ENCODE measurements at places on chromosomes 7 and 10. TPM values are rescaled to one million over a fixed set of nuclear protein-coding genes. Genes with fewer than 3 reads are reported as not detected.

GRCh38 chr7:6257675-6258074, 14.7 kb downstream of the CYTH3 start:
- H3K4me3 ChIP-seq: no peak overlapping the region
- DNase-seq: no peak
- no peaks in the 10 kb centered on the region for H3K27me3 ChIP-seq
- no peaks in the 10 kb centered on the region for H3K36me3 ChIP-seq
- H3K4me1 ChIP-seq: peaks cover 54% of the 10 kb centered on the region
- no peak overlapping the region for H3K27ac ChIP-seq

GRCh38 chr10:63105225-63106110, 27.7 kb upstream of the NRBF2 start:
- peaks cover 31% of the 10 kb centered on the region for H3K4me1 ChIP-seq
- peak overlapping the region; percentile 48 for H3K27ac ChIP-seq
- H3K36me3 ChIP-seq: no peaks in the 10 kb centered on the region
- H3K27me3 ChIP-seq: no peaks in the 10 kb centered on the region
- no peak overlapping the region for H3K4me3 ChIP-seq
- DNase-seq: no peak

DNA sequence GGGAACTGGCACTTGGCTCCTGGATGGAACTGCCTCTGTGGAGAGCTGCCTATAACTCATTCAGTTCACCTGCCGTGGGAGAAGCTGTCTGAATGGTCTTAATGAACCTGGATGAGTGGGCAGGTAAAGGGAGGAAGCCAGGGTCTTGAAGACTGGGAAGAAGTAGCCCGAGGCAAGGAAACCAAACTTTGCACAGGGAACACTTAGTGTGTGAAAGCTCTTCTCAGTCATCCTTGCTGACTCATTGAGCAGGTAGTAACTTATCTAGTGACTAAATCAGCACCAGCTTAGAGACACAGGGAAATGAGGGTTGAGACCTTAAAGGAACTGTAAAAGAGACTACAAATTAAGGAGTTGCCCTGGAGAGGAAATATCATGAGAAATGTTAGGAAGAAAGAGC, 9.9 kb downstream of the LRRC4 start:
- H3K36me3 ChIP-seq: peaks cover 12% of the 10 kb centered on the region
- no peaks in the 10 kb centered on the region for H3K27me3 ChIP-seq
- DNase-seq: no peak
- peaks cover 61% of the 10 kb centered on the region for H3K4me1 ChIP-seq

DNA sequence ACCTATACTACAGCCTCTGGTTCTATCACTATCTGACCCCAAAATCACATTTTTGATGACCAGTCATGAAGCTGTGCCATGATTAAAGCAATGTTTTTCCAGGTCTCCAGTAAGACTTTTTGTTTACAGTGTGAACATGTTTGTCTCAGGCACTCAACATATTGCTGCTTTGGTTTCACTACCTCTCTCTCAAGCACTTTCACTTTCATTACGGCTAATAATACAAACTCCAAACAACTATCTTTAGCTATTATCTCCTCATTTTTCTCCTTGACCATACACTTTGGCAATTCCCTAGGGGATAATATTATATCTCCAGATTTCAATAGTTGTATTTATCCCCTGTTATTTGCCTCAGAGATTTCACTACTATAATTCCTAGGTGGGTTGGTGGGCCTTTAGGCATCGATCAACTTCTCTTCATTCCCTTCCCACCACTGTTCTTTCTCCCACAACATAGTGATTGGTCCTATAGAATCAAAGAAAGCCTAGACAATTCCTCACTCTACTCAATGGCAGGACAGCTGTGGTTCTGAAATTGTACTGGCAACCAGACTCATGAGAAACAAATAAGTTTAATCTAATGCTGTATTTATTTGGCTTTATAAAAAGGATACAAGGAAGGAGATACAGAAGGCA, 261.4 kb upstream of the ZWINT start:
- H3K4me3 ChIP-seq: no peak overlapping the region
- no peak overlapping the region for H3K27ac ChIP-seq

GRCh38 chr10:46297406-46298204, 10.8 kb downstream of the ANTXRL start:
- H3K4me1 ChIP-seq: peaks cover 9% of the 10 kb centered on the region
- no peak for DNase-seq
- peaks cover 3% of the 10 kb centered on the region for H3K27me3 ChIP-seq

GRCh38 chr7:128110641-128111364, 79.6 kb upstream of the LRRC4 start:
- H3K27ac ChIP-seq: no peak overlapping the region
- H3K36me3 ChIP-seq: no peaks in the 10 kb centered on the region
- no peaks in the 10 kb centered on the region for H3K4me1 ChIP-seq
- no peak for DNase-seq

DNA sequence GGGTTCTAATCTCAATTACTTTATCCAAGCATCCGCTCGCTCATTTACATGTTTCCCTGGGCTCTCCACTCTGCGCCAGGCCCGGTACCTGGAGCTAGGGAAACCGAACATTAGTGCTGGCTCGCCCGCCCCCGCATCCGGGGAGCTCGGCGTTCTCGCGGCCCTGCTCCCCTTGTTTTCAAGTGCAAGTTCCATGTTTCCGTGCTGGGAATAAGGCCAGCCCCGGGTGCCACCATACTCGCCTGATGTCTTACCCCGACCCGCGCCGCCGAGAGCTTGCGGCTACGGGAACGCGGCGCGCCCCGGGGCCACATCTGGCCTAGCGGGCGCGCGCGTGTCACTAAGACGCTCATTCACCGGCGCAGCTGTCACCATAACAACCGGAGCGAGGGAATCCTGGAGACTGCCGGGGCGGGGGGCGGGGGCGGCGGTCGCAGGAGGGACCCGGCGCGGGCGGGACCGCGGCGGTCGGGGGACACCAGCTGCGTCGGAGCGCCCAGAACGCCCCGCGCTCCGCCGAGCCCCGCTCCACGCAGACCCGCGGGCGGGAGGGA, at the start of gene NEURL1:
Gene NEURL1 (plus strand): TSS at position 344 of the 554 bp plus-strand sequence. CDS start 683 bp downstream, outside the sequence.
- H3K36me3 ChIP-seq: no peaks in the 10 kb centered on the region
- peaks cover 16% of the 10 kb centered on the region for H3K4me1 ChIP-seq
- H3K27ac ChIP-seq: no peak within 1 kb of the TSS
- peak; percentile 27 for DNase-seq
- peaks cover 62% of the 10 kb centered on the region for H3K27me3 ChIP-seq

- H3K27me3 ChIP-seq: no peaks in the 10 kb centered on the region
- no peaks in the 10 kb centered on the region for H3K36me3 ChIP-seq
- H3K4me3 ChIP-seq: no peak overlapping the region
- no peak for DNase-seq
- H3K27ac ChIP-seq: no peak overlapping the region
These were observed 89.6 kb upstream of the SMNDC1 start for GRCh38 chr10:110394296-110394695.

DNA sequence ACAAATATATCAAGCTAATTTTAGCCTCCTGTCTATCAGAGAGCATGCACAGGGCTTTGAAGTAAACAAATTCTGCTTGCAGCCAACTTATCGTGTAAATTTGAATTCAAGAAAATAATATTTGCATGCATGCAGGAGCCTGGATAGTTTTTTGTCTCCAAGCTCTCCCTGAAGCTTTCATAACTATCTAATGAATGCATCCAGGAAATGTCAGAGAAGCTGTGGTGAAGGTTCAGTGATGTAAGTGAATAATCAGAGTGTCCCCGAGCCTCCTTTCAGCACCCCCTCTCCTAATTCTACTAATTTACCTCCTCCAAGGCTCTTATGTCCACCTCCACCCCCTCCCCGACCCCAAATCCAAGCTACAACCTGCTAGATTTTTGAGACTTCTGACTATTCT, 172.0 kb upstream of the ZNF32 start:
- DNase-seq: no peak
- no peaks in the 10 kb centered on the region for H3K36me3 ChIP-seq
- H3K27ac ChIP-seq: no peak overlapping the region

DNA sequence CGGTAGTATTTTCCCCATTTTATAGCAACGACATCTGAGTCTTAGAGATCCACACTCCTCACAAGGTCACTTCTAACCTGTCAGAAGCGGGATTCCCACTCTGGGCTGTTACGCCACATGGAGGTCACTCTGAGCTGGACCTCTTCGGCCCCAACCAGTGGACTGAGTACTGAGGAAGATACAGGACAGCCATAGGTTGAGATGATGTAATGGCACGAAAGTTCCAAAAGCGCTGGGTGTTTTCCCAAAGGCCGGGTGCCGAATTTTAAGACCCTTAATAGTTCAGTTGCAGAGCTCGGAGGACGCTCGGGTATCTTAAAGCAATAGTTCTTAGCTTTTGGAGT, 699 bp downstream of the GHITM start:
- peaks cover 21% of the 10 kb centered on the region for H3K27me3 ChIP-seq
- no peak for DNase-seq
- H3K4me3 ChIP-seq: peak overlapping the region; percentile 91

GRCh38 chr7:133331861-133332260, 79.0 kb downstream of the EXOC4 start:
- peaks cover 42% of the 10 kb centered on the region for H3K36me3 ChIP-seq
- H3K4me1 ChIP-seq: peaks cover 6% of the 10 kb centered on the region

DNA sequence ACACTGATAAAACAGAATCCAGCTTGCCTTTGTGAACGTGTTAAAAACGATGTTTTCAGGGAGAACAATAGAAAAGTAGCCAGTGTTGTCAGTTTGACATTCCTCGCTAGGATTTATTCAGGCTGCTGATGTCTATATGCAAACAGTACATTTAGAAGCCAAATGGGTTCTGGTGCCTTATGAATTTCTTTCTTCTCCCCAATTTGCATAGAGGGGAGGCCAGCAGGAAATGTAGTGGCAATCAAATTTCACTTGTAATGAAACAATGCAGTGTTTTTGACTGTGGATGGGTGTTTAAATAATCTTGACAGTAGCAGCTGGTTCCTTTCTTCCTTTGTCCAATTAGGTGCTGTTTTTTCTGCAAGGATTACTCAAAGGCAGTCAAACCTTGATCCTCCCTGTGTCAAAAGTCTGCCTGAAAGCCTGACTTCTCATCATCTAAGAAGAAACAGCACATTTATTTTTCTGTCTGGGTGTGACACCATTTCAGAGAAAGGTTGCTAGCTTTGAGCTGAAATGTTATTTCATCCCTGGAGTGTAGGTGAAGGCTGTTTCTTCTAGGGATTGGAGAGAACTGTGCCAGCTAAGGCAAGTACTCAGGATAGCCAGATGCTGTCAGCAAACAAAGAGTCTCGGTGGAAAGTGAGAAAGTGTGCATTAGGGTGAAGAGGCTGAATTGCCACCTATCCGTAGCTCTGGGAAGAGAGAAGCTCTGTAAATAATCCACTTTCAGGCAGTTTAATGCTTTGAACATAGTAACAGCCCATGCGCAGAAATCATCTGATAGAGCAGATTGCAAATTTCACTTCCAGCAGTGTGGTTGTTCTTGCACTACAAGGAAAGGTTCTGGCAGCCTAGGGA, 36.6 kb upstream of the ZNRF2 start:
- no peaks in the 10 kb centered on the region for H3K36me3 ChIP-seq
- DNase-seq: no peak
- H3K4me1 ChIP-seq: peaks cover 20% of the 10 kb centered on the region
- no peak overlapping the region for H3K27ac ChIP-seq
- H3K4me3 ChIP-seq: no peak overlapping the region
- no peaks in the 10 kb centered on the region for H3K27me3 ChIP-seq

- H3K4me1 ChIP-seq: peaks cover 24% of the 10 kb centered on the region
- H3K27ac ChIP-seq: no peak overlapping the region
- no peak for DNase-seq
- H3K4me3 ChIP-seq: no peak overlapping the region
- H3K27me3 ChIP-seq: peaks cover 40% of the 10 kb centered on the region
- H3K36me3 ChIP-seq: peaks cover 2% of the 10 kb centered on the region
These were observed 54.7 kb upstream of the NPTX2 start for GRCh38 chr7:98562381-98562823.

DNA sequence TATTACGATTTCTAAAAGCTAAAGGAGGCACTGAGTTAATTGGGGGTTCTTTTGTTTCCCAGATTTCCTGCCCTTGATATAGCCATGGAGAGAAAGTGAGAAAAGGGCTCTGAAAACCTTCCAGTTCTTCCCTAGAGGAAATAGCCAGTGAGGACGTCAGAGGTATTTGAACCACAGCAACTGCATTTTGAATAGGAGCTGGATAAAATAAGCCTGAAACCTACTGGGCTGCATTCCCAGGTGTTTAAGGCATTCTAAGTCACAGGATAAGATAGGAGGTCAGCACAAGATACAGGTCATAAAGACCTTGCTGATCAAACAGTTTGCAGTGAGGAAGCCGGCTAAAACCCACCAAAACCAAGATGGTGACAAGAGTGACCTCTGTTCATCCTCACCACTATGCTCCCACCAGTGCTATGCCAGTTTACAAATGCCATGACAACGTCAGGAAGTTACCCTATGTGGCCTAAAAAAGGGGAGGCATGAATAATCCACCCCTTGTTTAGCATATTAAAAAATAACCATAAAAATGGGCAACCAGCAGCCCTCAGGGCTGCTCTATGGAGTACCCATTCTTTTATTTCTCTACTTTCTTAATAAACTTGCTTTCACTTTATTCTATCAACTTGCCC, 85.1 kb upstream of the FRMD4A start:
- H3K27ac ChIP-seq: no peak overlapping the region
- H3K27me3 ChIP-seq: no peaks in the 10 kb centered on the region
- no peaks in the 10 kb centered on the region for H3K36me3 ChIP-seq

- no peak overlapping the region for H3K4me3 ChIP-seq
- no peaks in the 10 kb centered on the region for H3K27me3 ChIP-seq
- H3K36me3 ChIP-seq: no peaks in the 10 kb centered on the region
- peak; percentile 85 for DNase-seq
- H3K27ac ChIP-seq: no peak overlapping the region
These were observed 47.7 kb upstream of the FGL2 start for GRCh38 chr7:77247206-77247850.

DNA sequence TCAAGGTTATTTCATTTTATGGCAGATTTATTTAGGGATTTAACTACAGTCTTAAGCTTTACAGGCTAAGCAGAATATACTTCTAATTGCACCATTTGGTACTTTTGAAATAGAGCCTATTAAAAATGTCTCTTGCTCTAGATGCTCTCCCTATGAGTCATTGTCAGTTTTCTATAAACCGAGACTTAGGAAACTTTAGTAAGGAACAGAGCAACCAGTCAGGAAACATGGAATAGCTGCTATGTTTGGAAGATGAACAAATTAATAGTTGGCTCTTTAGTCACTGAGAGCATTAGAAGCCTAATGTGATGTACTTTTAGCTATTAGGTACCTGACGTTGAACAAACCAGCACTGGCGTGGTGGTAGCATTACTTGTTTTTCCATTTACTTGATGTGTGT, 35.3 kb downstream of the INPP5F start:
- DNase-seq: no peak
- no peak overlapping the region for H3K27ac ChIP-seq
- H3K27me3 ChIP-seq: no peaks in the 10 kb centered on the region
- peaks cover 7% of the 10 kb centered on the region for H3K36me3 ChIP-seq

The TCAF2 gene
- 0.11 TPM for total RNA-seq

The ZC3HAV1L gene
- 0.16 TPM for total RNA-seq

The PON3 gene
- not detected for total RNA-seq

The UTF1 gene
- not detected for total RNA-seq

The SLC29A4 gene
- 32.5 TPM for total RNA-seq
